AG08395 (cell line): ENCODE measurements at places on chromosomes 7 and 10.

DNA sequence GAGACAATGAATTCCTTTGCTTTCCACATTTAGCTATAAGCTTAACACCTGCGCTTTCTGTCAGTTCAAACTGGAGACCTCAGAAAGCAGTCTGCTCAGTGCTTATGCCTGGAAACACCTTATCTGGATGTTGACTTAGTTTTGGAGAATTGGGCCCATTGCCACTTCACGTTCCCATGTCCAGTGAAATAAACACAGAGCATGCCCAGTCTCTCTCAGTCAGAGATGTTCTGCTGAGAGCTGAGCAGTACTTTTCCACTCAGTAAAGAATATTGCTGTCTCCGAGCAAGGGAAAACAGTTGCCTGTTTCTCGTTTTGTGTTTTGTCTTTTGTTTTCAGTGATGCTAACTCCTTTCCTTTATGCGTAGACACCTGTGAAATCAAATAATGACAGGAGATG lies 83.2 kb upstream of the PRR15 start:
- no peak for DNase-seq

GRCh38 chr7:127342596-127342995 lies 49.9 kb downstream of the ZNF800 start:
- DNase-seq: no peak

DNA sequence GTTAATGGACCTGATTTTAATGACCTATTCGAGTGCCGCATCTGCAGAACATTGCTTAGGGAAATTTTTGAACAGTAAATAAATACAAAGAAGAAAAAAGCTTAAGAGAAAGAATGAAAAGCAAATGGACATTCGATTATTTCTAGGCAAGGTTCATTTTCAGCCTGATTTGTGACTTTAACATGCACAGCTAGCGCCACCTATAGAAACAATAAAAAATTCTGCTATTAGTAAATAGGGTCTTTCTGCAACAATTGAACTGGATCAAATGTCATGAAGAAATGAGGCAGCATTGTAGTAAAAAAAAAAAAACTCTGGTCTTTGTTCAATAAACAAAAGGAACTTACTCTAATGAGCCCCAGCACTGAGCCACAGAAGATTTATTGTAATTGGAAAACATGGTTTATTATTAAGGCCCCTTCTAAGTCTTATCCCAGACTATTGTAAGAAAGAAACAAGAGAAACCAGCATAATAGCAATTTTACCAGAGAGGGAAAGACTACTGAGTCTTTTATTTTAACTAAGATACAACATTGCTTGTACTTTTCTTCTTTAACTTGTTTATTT lies 41.4 kb upstream of the GHITM start:
- DNase-seq: peak; percentile 12

DNA sequence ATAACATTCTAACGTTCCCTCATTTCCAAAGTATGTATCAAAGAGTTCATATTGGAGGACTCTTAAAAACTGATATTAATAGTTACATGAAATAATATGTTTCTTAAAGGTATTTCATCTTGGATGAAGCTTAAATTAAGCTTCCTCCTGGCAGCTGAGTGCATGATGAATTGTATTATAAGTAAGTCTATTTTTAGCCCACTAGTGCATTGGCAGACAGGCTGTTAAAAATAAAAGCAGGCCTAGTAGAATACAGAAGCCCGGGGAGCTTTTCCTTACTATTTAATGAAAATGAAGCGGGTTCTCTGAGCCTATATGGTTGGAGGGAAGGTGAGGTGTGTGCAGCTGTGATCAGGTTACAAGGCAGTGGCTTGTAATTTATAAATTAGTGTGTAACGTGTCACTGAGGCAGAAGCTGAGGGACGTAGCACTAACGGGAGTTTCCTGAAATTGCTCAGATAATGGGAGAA lies 130.7 kb upstream of the KMT2E start:
- no peak for DNase-seq

DNA sequence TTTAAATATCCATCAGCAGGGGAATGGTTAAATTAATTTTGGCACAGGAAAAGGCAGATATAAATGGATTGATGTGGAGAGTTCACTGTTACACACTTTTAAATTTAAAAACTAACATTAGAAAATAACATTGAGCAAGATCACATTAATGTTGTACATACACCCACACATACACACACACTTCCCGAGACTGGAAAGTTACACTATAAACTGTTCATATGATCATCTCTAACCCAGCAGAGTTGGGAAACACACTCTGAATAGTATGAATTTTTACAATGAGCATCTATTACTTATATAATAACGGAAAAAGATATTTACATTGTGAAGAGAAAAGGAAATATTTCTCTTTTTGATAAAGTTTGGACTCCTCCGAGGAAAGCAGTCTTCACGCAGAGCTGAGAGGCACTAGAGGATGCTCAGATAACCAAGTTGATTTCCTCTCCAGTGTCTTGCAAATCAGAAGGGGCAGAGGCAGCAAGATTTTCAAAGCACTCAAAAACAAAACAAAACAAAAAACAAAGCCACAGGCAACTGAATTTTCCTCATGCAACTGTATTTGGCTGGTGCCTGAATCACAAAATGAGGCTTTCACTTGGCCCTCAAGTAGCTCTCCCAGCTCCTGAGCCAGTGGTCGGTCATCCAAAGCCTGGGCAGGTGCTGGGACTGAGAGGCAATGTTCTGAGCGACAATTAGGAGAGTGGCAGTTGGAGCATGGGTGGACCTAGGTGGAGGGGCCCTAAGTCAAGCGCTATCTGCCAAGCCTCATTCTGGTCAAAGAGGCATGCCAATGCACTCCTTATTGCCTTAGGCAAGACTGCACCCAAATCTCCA lies 10.5 kb upstream of the GATAD1 start:
- DNase-seq: no peak

DNA sequence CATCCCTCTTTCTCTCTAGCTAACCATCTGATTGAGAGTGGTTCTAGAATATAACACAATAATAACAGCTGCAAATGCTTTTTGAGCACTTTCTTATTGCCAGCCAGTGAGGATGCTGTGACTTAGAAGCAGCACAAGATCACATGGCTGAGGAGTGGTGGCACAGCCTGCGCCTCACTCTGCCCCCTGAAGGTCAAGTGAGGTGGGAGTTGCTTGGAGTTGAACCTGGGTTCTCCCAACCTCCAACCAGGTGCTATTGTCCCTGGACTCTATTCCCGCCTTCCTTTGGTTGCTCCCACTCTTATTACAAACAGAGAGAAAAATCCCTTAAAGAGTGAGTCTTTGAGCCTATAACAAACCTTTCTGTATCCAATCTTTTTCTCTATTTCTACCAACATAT lies 280.3 kb upstream of the PODXL start:
- no peak for DNase-seq

GRCh38 chr10:73922007-73922863 lies 11.3 kb downstream of the PLAU start:
- DNase-seq: no peak

DNA sequence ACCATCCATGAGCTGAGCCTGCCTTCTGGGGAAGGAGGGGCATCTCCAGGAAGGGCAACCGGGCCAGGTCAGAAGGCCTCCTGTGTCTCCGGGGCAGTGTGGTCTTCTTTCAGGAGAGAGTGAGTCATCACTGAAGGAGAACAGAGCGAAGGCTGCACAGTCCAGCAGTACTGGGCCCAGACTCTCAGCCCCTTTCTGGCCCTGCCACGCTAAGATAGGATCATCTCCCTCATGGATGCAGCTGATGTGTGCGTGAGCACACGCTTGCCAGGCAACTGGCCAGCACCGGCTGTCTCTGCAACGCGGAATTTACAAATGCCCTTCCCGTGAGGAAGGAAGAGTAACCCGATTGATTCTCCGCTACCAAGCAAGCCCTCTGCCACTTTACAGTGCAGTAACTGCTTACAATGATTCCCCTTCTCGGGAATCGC lies 328.2 kb downstream of the TNS3 start:
- DNase-seq: peak; percentile 82

DNA sequence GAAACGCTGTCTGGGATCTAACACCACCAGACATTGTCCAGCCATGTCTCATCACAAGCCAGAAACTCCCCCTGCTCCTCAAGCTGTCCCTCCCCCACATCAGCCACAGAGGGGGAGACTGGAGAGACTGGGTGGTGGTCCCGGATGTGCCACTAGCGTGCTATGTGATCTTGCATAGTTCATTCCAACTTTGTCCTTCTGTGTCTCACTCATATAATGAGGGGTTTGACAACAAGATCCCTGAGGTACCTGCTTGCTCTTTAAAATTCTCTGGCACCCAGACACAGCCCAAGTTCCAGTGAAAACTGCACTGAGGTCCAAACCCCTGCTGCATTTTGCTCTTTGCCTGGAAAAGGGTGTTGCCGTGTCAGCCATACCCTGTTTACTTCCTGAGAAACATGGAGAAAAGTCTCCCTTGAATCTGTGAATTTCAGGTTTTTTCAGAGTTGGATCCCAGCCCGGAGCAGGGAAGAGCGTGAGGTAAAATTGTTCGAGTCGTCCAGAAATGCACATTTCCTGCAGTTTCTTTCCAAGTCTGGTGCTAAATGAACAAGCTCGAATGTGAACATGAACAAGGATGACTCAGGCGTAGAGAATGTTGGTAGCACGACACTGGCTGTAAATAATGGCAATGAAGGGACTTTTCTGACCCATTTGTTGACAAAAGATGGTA lies 156.6 kb downstream of the CCDC3 start:
- DNase-seq: peak; percentile 75

DNA sequence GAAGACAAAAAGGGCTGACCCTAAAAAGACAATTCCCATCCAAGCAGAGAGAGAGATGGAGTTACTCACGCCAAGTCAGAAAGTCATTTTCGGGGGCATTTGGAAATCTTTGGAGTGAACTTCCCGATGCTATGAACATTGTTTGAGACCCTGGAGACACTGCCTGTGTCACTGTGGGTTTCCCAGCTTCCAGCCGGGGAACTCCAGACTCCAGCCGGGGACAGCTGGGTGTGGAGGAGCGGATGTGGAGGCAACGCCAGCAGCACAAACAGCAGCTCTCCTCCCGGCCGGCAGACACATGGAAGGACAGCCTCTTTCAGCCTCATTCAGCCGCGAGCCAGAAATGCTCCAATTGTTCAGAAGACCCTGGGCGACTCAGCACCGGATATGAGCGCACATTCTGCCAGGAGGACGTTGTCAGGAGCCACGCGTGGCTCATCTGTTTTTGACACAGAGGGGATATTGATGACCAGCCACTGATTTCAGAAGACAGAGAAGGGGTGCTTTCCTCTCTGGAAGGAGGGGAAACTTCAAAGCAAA lies 97.6 kb downstream of the PRPF18 start:
- peak; percentile 76 for DNase-seq

DNA sequence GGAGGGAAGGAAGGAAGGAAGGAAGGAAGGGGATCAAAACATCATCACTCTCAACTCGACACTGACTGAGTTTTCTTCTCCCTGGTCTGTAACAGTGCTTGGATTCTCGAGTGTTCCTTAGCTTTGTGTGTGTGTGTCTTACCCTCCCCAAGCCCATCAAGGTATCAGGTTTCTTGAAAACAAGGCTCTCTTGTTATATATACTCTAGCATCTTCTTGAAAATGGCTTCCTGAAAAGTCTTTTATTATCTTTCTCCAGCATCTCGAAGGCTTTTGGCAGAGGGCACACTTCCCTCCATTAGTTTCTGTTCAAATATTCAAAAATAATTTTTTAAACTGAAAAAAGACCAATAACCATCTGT lies 13.4 kb downstream of the SERPINE1 start:
- no peak for DNase-seq

GRCh38 chr10:119404719-119405519 lies 137.6 kb downstream of the RGS10 start:
- no peak for DNase-seq

GRCh38 chr7:207418-208129 lies 15.2 kb downstream of the FAM20C start:
- DNase-seq: no peak

DNA sequence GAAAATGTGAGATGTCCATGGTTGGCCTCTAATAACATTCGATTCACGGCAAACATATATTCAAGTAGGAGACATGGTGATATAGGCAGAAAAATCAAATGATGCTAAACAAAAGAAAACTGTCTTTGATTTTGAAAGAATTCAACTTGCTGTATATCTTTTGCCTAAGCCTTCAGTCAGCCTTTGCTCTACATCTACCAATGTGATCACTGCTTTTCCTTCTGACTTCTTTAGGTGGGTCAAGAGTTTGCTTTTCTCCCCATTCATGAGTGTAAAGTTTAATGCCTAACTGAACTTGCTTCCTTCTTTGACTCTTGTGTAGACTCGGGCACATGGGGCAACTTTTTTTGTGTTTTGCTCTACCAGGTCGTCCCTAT lies 417 bp upstream of the HIF1AN start:
- no peak for DNase-seq

DNA sequence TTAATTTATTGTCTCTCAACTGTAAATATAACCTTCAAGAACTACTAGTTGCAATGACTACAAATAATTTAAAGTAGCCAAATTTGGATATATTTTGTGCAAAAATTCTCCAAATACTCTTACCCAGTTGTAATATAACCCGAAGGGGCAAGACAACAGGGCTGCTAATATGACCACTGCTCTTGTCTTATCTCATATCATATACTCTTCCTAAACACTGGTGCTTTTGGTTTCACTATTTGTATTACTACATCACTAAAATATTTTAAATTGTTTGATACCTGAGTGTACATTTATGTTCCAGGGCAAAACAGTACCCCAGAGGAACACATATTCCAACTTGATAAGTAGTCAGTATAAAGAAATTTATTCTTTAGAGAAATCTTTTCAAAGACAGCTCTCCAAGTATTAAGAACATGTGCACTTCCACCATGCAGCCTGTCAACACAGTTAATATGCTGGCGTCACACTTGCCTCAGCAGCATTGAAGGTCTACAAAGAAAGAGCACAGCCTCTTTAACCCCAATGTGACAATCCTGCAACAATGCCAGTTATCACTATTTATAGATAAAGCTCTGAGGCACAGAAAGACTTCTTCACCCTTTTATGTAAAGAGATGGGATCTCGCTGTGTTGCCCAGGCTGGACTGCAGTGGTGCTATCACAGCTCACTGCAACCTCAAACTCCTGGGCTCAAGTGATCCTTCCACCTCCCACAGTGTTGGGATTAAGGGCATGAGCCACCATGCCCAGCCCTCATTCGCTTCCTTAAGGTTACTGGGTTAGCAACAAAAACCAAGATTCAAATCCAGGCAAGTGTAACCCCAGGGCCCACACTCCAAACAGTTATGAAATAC lies 37.8 kb downstream of the RHEB start:
- no peak for DNase-seq

- no peak for DNase-seq
Observed at GRCh38 chr7:24119852-24120251, 164.1 kb upstream of the NPY start.

GRCh38 chr7:47216439-47216838 lies 365.5 kb downstream of the TNS3 start:
- no peak for DNase-seq

- no peak for DNase-seq
Observed at GRCh38 chr7:11175887-11176286, 202.2 kb downstream of the PHF14 start.
